ENCODE measurements at places on chromosomes 12 and 14.

DNA sequence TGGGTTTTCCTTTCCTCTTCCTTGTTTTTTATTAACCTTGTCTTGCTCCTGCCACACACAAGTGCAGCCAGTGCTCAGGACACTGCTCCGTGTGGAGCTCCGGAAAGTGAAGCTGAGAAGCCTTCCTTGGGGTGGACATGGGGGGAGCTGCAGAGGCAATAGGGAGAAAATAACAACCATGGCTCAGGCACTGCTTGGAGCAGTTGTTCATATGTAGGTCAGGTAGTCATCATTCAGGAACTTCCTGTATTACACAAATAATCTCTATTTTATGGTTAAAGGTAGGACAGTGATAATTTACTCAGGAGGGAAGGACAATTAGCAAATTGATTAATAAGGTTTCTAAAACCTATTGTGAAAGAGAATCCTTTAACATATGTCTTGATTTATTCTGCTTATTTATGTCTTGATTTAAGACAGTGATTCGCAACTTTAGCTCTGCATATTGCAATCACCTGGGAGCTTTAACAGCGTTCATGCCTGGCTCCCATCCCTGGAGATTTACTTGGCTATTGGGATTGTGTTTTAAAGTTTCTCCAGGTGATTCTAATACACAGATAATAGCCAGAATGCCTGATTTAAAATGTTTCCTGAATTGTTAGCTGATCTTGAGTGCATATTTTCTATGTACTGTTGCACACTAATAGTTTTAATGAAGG lies 92.1 kb downstream of the ETV6 start:
- no peak for DNase-seq

GRCh38 chr12:2692080-2692479 lies 102.7 kb upstream of the FKBP4 start:
- DNase-seq, result no peak

DNA sequence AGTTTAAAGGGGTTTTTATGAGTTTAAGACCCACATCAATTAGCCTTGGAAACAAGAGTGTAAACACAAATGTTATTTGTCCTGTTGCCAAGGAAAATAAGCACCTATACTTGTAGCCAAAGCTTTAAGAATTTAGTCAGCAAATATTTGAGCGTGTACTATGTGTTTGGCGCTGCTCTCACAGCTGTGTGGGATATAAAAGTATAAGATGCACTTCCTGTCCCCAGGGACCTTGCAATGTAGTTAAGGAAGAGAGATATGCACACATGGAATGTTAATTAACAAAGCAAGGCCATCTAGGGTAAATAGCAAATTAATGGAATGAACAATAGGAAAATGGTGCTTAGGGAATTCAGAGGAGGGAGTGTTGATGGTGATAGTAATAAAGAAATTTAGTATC lies 134.9 kb upstream of the SRRM4 start:
- DNase-seq, result no peak

GRCh38 chr14:71166180-71166837 lies 259.1 kb downstream of the PCNX1 start:
- no peak for DNase-seq

- DNase-seq, result no peak
Measured at GRCh38 chr12:103799857-103800771, 40.9 kb downstream of the NT5DC3 start.

DNA sequence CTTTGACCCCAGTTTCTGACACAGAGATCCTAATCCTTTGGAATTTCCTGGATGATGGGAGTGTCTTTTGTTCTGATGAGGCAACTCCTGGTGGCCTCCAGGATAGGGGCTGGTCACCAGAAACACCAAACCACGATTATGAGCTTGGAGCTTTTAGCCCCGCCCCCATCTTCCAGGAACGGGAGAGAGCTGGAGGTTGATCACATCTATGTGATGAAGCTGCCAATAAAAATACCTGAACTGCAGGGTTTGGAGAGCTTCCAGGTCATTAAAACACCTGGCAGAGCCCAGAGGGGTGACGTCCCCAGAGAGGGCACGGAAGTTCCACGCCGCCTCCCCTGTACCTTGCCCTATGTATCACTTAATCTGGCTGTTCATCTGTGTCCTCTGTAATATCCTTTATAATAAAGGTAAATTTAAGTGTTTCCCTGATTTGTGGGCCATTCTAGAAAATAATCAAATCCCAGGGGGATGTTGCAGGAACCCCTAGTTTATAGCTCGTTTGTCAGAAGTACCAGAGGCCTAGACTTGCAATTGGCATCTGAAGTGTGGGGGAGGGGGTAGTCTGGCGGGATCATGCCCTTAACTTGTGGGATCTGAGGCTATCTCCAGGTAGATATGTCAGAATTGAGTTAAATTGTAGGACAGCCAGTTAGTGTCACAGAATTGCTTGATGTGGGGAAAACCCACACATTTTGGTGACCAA lies 21.2 kb downstream of the APPL2 start:
- DNase-seq, result no peak

DNA sequence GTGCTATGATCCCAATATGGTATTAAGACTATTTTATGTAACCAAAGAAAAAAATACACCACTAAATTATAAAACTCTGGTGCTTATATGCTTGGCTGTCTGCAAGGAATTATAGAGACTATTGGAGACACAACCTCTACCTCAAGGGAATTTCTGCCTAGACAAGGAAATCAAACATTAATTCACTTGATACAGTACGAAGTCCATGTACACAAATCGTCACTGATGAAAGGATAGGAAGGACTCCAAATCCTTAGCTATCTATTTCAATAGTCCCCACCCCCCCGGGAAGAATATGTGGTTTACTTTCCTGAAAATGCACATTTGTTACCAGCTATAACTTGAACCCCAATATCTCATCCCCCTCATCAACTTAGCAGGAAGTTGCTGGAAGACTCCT lies 21.9 kb downstream of the RTN1 start:
- no peak for DNase-seq

- no peak for DNase-seq
Measured at GRCh38 chr12:39574785-39575497, 44.7 kb downstream of the ABCD2 start.
